ENCODE measurements at places on chromosomes 1 and 21.

DNA sequence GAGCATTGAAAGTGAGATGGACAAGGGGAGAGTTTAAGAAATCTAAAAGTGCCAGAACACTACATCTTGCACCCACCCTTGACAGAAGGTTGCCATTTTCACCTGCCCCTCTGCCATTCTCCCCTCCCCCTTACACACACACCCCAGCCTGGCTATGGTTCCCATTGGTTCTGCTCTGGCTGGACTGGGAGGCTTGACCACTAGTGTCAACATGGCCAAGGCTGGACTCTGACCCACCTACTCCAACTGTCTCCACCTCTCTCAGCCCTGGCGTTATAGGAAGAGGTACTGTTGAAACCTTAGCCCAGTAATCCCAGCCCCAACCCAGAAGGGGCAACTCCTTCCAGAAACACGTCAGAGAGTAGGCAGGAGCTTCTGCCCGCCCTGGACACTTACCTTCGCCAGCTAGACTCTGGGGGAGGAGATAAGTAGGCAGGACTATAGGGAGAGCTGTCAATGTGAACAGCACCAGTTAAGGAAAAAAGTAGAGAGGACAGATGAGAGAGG, 4.5 kb downstream of the CRTC2 start:
- DNase-seq: no peak

GRCh38 chr1:2320760-2321667, 70.3 kb downstream of the MORN1 start:
- no peak for DNase-seq

DNA sequence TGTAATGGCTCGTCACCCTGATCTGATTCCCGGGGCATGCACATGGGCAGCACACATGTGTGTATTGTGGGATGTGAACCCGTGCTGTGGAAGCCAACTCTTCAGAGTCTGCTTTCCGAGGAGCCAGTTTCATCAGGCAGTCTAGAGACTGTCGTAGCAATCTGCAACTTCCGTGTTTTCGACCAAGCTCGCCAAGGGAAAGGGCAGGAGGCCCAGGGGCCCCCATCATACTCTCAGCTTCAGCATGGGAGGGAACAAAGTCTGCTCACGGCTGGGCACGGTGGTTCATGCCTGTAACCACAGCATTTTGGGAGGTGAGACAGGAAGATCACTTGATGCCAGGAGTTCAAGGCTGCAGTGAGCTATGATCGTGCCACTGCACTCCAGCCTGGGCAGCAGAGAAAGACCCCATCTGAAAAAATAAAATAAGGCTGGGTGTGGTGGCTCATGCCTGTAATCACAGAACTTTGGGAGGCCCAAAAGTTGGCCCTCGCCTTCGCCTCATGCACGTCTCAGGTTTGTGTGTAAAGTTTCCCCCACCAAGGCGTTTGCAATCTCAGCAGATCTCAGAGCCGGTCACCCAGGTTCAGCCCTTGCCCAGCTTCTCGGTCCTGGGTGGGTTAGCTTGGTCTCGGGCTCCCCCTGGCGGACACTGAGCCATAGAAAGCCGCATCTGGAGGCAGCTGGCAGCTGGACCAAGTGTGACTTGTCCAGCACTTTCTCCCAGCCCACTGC, 48.5 kb upstream of the SLC25A33 start:
- DNase-seq: peak; percentile 69

- no peak for DNase-seq
Observed at GRCh38 chr21:39430954-39431353, 14.6 kb downstream of the LCA5L start.

GRCh38 chr1:219331424-219331823, 157.7 kb downstream of the LYPLAL1 start:
- DNase-seq: no peak

DNA sequence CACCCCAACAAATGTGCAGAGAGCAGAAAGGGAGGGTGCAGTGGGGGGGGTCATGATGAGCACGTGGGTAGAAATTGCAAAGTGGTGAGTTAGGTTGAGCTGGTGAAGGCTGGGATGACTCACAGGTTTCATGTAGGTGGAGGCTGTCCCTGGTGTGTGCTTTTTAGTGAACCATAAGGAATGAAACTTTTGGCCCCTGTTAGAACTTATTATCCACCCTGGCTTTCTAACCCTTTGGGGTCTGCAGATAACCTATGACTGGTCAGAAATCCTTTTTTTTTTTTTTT, 46.9 kb downstream of the DOP1B start:
- DNase-seq: no peak

GRCh38 chr1:197062692-197063091, 4.4 kb downstream of the F13B start:
- DNase-seq: no peak

DNA sequence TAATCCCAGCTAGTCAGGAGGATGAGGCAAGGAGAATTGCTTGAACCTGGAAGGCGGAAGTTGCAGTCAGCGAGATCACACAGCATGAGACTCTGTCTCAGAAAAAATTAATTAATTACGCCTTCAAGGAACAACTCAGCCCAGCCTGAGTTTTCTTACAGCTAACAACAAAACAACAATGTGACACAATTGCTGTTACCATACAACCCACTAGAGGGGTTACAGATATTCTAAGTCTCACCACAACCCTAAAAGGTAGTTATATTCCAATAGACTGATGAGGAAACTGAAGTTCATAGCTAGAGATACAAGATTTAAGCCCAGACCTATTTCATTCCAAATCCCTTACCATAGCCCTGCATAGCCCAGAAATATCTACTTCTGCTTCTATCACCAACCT, 2.9 kb upstream of the LRRC8C start:
- DNase-seq: no peak

- no peak for DNase-seq
Observed at GRCh38 chr1:65198096-65198495, 50.1 kb downstream of the AK4 start.

GRCh38 chr1:168696125-168696760, 32.8 kb downstream of the DPT start:
- DNase-seq: no peak

DNA sequence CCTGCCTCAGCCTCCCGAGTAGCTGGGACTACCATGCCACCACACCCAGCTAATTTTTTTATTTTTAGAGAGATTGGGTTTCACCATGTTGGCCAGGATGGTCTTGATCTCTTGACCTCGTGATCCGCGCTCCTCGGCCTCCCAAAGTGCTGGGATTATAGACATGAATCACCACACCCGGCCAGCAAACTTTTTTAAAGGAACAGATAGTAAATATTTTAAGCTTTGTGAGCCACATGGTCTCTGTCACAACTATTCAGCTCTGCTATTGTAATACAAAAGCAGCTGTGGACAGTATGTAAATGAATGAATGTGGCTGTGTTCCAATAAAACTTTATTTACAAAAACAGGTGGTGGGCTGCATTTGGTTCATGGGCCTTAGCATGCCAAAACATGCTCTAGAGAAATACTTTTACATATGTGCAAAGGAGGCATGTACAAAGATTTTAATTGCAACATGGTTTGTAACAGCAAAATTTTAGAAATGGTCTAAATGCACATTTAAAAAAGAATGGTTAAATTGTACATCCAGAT, 47.0 kb downstream of the CDCP2 start:
- DNase-seq: no peak

GRCh38 chr1:17274186-17275170, 25.6 kb downstream of the PADI3 start:
- DNase-seq: peak; percentile 19

DNA sequence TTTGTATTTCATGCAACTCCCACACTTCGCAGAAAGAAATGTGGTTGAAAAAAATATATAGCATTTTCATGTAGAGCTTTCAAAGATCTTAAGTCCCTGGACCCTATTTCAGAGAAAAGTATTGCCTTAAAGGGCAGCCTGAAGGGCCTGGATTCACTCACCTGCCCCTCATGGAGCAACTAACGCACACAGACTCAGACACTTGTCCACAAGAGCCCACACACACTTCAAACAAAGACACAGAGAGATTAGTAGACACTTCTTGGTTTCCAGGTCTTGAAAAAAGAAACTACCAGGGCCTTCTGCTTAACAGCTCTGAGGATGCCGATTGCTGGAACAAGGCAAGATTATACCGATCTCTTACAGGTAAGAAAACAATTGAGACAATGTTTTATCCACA, 122.2 kb downstream of the ZBTB18 start:
- DNase-seq: no peak

DNA sequence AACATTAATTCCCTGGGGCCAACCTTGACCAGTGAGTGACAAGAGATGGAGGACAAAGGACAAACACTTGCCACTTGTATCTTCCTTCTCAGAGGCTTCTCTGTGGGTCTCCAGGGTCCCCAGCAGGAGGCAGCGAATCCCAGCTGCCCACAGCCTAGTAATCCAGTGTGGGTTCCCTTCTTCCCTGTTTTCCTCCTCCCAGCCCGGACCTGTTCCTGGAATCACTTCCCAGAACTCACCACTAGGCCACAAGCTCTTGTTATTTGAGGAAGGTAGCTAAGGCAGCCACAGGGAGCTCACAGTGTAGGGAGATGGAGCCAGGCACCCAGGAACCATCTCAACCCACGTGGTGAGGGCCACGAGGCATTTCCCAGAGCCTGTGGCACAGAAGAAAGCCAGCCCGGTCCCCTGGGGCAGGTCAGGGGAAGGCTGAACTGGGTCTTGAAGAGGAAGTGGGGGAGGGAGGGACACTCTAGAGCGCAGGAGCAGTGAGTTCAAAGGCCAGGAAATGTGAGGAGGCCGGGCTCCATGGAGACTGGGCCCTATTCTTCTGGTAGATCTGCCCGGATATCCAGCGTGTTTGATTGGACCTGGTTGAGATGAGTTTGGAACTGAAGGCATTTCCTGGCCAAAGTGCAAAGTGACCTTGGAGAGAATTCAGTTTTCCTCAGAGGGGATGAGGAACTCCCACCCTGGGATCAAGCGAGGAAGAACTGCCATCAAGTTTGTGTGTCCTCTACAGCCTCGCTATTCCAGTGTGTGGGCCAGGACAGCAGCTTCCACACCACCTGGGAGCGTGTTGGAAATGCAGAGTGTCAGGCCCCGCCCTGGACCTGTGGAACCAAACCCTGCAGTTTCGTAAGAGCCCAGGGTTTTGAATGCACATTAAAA, 20.3 kb upstream of the C2CD2 start:
- no peak for DNase-seq

DNA sequence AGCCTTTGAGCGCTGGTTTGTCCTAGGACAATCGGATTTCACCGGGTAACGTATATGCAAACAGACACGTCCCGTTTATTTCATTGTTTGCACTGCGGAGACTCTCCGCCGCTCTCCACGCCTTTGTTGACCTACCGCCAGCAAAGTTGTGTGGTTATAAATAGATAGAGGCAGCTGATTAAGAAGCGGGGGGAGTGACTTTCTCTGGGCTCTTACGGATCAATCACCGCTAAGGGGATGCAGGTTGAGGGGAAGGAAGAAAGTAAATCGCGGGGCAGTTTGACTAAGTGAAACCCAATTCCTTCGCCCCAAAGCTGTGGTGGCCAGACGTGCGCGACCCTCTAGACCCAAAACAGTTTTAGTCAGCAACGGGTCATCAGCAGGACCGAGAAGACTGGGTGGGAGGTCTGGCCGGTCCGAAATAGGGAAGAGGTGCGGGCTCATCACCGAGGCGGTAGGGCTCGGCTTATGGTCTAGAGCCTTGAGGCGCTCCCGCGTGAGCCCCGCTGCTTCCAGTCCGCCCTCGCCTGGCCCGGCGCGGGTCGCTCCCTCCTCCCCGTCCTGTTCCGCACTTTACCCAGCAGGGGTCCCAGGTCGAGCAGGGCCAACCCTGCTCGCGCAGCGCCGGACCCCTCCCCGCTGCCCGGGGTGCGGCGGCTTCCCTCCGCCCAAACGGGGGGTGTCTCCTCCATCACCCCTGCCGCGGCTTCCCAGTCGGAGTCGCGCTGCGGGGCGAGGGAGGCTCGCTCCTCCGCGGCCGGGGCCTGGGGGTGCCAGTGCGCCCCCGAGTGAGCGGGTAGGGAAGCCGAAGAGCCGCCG, 120.8 kb upstream of the RRP15 start:
- DNase-seq: peak; percentile 9
